ENCODE measurements at places on chromosomes 5 and 9. TPM values are rescaled to one million over a fixed set of nuclear protein-coding genes. Genes with fewer than 3 reads are reported as not detected.
A peak's percentile ranks its signal among the peaks of the same experiment; 100 is the strongest.

DNA sequence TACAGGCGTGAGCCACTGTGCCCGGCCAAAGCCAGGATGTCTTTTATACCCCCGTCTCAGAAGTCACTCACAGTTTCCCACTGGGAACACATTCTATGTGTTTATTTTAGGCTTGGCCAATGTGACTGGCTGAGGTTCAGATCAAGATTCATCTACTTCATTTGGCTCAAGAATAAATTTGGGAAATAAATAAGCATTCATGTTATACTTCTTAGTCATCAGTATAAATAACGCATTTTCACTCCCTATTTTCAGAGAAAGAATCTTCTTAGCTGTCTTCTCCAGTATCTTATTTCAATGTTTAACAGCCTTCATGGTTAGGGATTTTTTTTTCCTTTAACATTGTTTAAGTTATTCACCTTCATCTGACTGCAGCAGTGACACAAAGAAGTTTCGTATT is 11.8 kb downstream of the S100Z start:
- DNase-seq, result peak; percentile 78

GRCh38 chr5:3337812-3338541 is 257.7 kb upstream of the IRX1 start:
- DNase-seq, result no peak

The ARL10 gene
- 3.6 TPM for total RNA-seq

- DNase-seq, result no peak
Observed at GRCh38 chr9:100397529-100398266, 29.2 kb upstream of the MSANTD3 start.

- peak; percentile 32 for DNase-seq
Observed at GRCh38 chr5:80655231-80655774, 520 bp upstream of the DHFR start.
